Stimulated activated CD4-positive, alpha-beta T cell treated with anti-CD3 and anti-CD28 coated beads, Interleukin-1b, Interleukin-23, amount 100 ng/mL, for 1 hour (primary cell): ENCODE measurements at places on chromosomes 12 and 14.

- no peak for DNase-seq
These were observed at the start of gene DTX1 for GRCh38 chr12:113056631-113057488. Gene DTX1 (plus strand): TSS chr12:113056730. CDS start chr12:113058193, 1,463 bp downstream.

DNA sequence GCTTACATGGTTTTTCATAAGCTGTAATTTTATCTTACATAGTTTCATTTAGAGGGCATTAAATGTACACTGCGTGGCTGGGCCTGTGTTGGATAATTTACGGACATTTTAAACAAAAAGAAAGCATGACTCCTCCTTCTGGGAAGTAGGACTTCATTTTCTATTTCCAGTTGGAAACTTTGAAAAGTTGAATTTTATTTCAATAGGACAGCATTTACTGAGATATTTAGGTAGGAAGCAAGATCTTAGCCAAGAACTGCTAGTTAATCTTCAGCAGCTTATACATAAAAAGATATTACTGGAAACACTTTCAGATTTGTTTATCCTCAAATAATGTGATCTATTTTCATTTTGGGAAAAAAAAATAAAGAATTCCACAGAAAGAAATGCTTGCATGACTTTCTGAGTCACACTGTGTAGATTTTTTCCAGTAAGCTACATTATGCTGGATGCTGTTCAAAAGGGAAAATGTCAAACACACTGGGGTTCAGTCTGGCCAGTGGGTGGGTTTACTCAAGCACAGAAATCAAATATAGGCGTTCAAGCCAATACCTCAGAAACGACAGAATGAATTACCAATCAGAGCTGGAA lies 239.4 kb upstream of the KRR1 start:
- no peak for DNase-seq

- DNase-seq = no peak
These were observed 52.1 kb downstream of the LGMN start for GRCh38 chr14:92696366-92696765.

DNA sequence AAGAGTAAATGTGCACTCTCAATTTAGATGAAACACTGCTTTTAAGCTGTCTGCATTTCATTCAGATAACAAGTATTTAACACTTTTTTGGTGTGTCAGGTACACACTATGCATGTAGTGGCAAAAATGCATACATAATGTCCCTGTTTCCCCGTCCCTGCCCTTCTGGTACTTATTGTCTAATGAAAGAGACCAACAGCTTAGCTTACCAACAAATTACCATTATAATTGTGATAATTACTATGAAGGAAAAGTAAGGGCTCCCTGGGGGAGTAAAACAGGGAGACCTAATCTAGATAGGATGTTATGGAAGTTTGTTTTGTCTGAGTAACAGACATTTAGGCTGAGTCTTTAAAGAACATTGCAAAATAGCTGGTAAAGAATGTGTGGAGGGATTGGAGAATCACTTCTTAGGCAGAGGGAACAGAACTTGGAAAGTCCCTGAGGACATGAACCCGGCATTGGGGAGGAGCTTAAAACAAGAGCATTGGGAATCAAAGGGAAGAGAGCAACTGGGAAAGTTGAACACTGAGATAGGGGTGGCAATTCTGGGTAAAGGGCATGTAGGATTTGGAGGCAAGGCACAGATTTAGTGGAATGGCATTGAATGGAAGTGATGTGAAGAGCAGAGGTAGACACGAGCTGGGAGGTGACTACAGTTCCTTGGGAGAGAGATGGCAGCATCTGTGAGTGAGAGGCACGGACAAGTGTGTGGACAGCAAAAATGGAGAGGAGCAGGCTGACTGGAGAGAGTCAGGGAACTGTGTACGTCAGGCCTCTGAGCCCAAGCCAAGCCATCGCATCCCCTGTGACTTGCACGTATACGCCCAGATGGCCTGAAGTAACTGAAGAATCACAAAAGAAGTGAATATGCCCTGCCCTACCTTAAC lies 181.6 kb downstream of the GRIP1 start:
- DNase-seq = no peak

DNA sequence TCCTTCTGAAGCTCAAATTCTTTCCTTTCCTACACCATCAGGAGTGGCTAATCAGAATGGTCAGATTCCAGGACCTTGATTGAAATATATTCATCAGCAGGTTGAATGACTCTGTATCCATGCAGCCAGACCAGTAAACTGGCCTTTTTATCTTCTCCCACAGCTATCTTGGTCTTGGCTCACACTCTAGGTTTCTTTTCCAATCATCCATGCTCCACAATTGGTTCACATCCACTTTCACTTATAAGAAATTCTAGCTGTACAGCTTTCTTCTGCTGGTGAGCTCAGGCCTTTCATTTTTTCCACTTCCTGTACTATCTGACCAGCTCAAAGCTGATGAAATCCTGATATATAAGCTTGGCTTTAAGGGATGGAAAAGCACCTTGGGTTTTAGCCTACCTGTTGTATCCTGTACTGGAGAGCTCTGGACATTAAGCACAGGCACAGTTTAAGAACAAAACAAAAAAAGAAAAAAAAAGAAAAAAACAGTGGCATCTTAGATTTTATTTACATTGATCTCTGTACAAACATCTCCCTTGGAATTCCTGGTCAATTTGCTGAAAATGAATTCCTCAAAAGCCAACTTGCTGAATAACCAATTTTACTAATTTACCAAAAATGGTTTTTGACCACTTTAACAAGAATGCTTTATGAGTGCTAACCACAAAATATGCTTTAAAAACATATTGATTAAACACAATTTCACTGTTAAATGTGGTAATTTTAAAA lies 91.6 kb upstream of the PAWR start:
- no peak for DNase-seq

GRCh38 chr14:105501504-105502291 lies 10.7 kb downstream of the TEDC1 start:
- DNase-seq = no peak

DNA sequence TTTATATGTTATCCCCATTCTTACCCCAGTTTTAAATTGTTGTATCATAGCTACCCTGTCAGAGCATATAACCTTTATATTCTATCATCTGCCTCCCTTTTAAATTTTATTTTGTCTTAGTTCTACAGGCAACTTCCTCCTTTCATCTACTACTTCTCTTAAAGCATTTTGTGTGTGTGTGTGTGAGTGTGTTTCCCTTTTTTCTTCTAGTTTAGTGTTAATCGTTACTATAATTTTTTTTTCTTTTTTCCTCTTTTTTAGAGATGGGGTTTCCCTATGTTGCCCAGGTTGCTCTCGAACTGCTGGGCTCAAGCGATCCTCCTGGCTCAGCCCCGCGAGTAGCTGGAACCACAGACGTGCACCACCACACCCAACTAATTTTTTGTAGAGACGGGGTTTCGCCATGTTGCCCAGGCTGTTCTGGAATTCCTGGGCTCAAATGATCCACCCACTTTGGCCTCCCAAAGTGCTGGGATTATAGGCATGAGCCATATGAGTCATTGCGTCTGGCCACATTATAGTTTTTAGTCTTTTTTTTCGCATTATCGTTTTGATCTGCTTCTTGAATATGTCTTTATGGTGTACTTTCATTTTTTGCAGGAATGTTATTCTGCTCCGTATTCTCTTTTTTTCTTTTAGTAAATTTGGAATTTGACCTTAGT lies 33.1 kb upstream of the FBXO34 start:
- DNase-seq = no peak

GRCh38 chr12:111203446-111203845 lies 165.4 kb downstream of the PHETA1 start:
- DNase-seq = no peak

- DNase-seq = no peak
These were observed 49.2 kb downstream of the FBXW8 start for GRCh38 chr12:116959845-116960514.

DNA sequence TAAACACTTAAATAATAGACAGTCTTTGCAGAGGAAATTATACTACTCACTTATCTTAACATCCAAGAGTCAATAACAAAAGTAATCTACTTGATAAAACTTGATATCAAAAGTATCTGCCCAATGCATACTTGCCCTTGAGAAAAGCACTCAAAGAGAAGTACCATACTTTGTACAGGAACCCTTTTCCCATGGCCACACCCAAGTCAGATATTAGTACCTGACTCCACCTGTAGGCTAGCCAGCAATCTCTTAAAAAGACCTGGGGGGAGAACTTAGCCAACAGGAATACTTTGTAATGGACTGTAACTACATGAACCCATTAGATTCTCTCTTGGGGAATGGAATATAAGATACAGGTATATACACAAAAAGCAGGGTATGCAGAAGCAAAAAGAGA lies 99.6 kb upstream of the HECTD1 start:
- no peak for DNase-seq

DNA sequence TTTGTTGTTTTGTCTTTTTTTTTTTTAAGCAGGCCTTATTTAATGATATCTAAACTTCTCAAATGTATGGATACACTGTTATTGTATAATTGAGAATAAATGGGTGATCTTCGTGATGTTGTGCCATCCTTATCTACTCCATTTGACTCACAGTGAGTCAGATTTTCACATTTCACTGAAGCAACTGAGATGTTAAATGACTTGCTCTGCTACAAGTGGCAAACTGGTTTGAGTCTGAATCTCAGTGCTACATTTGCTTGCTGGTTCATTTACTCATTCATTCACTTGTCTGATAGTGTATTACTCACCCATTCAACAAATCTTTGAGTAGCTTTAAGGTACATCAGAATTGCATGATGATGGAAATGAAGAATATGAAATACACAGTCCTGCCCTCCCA lies 2.6 kb downstream of the KIAA0586 start:
- no peak for DNase-seq

- no peak for DNase-seq
These were observed 14.1 kb upstream of the AMN1 start for GRCh38 chr12:31742891-31743290.

DNA sequence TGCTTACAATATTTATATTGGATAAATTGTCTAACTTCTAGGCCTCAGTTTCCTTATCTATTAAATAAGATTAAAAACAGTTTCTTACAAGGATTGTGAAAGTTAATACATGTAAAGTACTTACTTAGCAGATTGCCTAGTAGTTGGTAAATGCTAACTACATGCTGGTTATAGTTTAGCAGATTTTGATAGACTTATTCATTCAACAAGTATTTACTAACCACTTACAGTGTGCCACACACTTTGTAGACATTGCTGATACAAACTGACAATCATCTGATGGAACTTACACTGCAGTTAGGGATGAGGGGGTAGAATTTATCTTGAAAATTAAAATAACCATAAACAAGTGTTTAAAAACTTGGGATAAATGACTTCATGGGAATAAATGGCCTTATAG lies 50.4 kb downstream of the ARID2 start:
- DNase-seq = no peak

- no peak for DNase-seq
These were observed 1069.1 kb downstream of the SLC6A15 start for GRCh38 chr12:83843541-83843940.

- DNase-seq = no peak
These were observed 223.4 kb downstream of the APAF1 start for GRCh38 chr12:98868538-98868937.
